ENCODE measurements at places on chromosomes 1 and 21.

GRCh38 chr1:33097137-33097611, 16.2 kb downstream of the AZIN2 start:
- no peak for DNase-seq

GRCh38 chr1:11298390-11299224, 25.6 kb downstream of the UBIAD1 start:
- no peak for DNase-seq

GRCh38 chr1:208641579-208642280, 397.5 kb upstream of the PLXNA2 start:
- no peak for DNase-seq

DNA sequence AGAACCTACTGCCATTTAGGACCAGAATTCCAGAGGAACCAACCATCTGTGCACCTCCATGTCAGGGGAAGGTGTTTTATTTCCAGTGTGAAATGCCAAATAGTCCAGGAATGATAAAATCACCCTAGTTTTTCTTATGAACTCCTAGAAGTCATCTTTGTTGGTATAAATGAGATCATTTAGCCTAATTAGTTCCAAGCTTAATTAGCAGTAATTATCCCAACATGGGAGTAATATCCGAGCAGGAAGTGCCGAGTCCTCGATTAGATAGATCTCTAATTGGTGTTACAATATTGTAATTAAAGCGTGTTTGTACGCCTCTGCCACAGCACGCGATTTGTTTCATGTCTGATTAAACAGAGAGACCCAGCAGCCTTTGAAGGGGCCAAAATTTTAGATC, 33.1 kb downstream of the BCL9 start:
- DNase-seq = no peak

- no peak for DNase-seq
Observed at GRCh38 chr1:233421293-233421692, 93.8 kb downstream of the MAP3K21 start.

GRCh38 chr1:38452246-38452645, 405.7 kb upstream of the POU3F1 start:
- DNase-seq = no peak

- DNase-seq = no peak
Observed at GRCh38 chr1:230476622-230477003, 50.5 kb upstream of the PGBD5 start.

Data from stimulated activated CD8-positive, alpha-beta memory T cell treated with anti-CD3 and anti-CD28 coated beads, Interleukin-4, amount 100 ng/mL, for 4 hours (primary cell).